Stimulated activated CD4-positive, alpha-beta T cell treated with anti-CD3 and anti-CD28 coated beads, Interleukin-4, amount 100 ng/mL, for 4 hours (primary cell): ENCODE measurements at places on chromosomes 6 and 20.

DNA sequence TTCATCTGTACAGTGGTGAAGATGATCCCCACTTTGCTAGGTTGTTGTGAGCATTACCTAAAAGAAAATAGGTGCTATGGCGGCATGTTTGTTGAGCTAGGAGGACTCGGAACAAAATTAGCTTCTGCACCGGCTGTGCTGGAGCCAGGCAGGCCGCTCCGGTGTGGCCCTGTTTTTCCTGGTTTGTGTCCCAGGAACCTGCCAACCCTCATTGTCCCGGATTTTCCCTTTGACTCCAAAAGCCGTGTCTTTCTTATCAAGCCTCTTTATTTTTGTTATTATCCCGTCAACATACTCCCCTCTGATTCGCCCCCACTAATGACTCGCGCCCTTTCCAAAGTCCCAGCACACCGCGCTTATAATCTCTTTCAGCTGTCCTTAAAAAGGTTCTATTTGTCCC lies 117.0 kb downstream of the MYLK4 start:
- no peak for DNase-seq

DNA sequence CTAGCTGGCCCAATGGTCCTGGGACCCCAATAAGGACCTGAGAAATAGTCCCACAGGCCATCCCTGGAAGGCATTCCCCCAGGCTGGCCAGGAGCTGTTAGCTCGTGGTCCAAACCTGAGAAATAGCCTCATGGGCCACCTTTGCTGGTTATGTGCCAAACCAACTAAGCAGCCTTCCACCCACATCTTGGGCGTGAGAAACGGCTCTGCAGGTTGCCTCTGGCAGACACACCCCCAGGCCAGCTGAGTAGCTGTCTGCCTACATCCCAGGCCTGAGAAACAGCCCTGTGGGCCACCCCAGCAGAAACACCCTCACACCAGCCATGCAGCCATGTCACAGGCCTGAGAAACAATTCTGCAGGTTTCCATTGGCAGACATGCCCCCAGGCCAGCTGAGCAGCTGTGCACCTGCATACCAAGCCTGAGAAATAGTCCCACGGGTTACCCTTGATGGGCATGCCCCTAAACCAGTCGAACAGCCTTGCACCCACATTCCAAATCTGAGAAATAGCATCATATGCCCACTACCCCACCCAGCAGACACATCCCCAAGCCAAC lies 567.8 kb upstream of the ID4 start:
- DNase-seq = no peak

DNA sequence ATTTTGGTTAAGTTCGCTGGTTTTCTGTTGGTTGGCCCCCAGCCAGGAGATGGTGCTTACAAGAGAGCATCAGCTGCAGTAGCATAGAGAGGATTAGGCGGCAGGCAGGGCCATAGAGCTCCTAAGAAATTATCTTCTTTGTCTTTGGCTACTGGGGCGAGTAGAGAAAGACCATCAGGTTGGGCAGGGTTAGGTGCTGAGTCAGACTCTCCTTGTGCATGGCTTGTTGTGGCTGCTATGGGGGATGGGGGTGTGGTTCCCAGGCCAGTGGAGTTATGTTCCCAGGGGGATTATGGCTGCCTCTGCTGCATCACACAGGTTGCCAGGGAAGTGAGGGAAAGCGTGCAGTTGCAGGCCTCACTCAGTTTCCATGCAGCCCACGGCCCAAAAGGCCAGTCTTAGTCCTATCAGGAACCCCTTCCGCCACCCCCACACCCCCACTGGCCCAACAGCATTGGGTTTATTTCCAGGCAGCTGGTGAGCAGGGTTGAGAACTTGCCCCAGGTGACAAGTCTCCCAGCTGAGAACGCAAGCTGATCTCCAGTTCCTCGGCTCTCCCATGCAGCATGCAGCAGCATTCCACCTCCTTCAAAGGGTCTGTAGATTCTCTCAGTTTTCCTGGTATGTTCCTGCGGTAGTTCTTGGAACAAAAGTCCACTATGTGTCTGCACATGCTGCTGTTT lies 243.7 kb downstream of the UTRN start:
- DNase-seq = no peak

DNA sequence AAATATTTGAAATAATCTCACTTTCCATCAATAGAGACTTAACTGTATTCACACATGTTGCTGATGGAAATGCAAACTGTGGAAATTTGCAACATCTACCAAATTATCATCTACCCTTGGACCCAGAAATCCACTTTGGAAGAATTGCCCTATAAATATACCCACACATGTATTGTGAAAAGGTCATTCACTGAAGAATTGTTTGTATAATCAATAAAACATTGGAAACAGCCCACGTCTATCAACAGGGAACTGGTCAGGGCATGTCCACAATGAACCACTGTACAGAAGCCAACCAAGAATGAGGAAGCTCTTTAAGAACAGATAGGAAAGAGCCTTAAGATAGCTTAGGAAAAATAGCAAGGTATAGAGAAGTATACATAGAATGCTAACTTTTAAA lies 36.2 kb downstream of the PXDC1 start:
- no peak for DNase-seq

DNA sequence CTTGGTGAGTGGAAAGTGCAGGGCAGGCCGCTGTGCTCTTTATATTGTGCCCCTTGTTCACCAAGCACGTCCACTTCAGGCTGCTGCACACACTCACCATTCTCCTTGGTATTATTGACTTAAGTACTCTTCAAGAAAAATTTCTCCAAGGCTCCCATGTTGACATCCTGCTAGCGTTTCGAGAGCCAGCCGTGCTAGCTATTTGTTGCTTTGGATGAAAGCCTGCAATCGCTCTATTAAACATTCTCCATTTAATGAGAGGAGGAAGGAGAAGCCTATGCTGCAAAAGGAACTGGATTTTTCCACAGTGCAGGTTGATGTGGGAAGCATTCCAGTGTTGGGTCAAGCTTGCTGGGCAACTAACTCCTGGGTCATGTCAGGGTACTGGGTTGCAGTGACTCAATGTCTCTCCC lies 113.5 kb downstream of the CD83 start:
- no peak for DNase-seq

- no peak for DNase-seq
Observed at GRCh38 chr6:133165235-133165634, 75.9 kb upstream of the EYA4 start.
